ENCODE measurements at places on chromosomes 4 and X. TPM values are rescaled to one million over a fixed set of nuclear protein-coding genes. Genes with fewer than 3 reads are reported as not detected.

GRCh38 chrX:81392396-81392795 lies 190.5 kb downstream of the SH3BGRL start:
- DNase-seq, result no peak

DNA sequence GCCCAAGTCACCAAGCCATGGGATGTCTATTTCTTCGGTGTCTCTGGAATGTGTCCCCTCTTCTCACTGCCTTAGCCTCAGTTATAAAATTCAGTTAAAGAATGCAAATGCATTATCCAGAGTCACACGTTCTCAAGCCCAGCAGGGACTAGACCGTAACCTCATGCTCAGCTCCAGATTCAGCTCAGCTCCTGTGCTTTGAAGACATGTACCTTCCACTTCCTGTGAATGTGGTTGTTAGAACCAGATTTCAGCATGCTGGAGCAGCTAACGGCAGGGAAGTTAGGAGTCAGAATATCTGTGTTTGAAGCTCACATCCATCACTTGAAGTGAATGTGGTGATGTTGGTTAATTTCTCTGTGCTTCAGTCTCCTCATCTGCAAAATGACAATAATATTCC lies 26.7 kb downstream of the GEMIN8 start:
- no peak for DNase-seq

GRCh38 chr4:101961144-101961543 lies 170.6 kb downstream of the BANK1 start:
- no peak for DNase-seq

- no peak for DNase-seq
These were observed 59.7 kb downstream of the SH3BGRL start for GRCh38 chrX:81261576-81261975.

DNA sequence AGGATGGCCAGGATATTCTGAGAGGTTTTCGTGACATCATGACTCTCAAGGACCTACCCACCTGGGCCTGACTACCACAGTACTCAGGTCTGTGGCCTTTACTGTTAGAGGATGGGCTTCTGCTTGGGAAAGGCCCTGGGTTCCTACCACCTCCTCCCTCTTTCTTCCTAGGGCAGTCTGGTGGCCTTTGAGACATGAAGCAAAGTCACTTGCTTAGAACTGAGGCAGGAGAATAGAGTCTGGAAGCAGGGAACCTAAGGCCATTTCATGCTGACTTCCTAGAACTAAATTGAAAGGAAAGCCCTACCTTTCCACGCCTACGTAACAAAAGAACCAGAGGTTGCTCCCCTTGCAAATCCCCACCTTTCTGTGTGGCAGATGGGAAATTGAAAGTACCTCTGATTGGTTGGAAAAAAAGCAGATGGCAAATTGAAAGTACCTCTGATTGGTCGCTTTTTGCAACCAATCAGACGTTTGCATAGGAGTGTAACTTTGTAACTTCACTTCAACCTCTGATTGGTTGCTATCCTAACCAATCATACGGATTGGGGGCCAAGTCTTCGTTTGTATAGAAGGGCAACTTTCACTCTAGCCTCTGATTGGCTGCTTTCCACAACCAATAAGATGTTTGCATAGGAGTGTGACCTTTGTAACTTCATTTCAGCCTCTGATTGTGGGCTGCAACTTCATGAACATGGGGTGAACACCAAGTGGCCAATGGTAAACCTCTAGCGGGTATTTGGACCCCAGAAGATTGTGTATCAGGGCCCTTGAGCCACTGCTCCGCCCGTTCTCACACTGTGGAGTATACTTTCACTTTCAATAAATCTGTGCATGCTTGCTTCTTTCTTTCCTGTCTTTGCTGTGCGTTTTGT lies 9.9 kb upstream of the AKAP14 start:
- DNase-seq, result no peak

GRCh38 chrX:88284844-88285243 lies 462.2 kb upstream of the CPXCR1 start:
- no peak for DNase-seq

DNA sequence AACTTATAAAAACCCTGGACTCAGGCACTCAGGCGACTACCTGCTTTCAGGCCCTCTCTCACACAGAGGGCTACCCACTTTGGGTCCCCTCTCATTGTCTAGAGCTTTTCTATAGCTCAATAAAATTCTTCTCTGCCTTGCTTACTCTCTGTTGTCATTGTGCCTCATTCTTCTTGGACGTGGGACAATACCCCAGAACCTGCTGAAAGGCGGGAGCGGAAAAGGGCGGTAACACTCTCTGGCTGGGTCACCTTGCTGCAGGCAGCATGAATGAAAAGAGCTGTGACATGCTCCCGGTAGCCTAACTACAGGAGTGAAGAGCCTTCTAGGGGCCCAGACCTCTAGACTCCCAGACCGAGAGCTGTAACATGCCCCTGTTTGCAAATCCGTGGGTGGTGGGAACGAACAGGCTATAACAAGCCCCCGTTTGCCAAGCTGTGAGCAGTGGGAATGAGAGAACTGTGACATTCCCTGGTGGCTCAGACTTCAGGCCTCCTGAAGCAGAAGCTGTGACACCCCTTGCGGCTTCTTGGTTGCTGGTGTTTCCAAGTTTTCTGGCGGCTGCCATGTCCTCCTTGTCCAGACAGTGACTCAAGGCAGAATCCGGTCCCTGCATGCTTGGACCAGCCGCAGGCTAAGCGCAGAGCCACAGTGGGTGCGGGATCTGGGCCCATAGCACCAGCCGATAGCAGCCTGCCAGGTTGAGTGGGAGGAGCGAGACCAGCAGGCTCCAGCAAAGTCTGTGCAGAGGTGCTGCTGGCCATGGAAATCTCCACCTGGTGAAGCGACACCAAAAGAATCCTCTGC lies 684.6 kb downstream of the ARAP2 start:
- DNase-seq, result no peak

GRCh38 chrX:23292988-23293651 lies 41.5 kb upstream of the PTCHD1 start:
- no peak for DNase-seq

GRCh38 chr4:18366892-18367291 lies 345.3 kb upstream of the LCORL start:
- DNase-seq, result peak; percentile 15

DNA sequence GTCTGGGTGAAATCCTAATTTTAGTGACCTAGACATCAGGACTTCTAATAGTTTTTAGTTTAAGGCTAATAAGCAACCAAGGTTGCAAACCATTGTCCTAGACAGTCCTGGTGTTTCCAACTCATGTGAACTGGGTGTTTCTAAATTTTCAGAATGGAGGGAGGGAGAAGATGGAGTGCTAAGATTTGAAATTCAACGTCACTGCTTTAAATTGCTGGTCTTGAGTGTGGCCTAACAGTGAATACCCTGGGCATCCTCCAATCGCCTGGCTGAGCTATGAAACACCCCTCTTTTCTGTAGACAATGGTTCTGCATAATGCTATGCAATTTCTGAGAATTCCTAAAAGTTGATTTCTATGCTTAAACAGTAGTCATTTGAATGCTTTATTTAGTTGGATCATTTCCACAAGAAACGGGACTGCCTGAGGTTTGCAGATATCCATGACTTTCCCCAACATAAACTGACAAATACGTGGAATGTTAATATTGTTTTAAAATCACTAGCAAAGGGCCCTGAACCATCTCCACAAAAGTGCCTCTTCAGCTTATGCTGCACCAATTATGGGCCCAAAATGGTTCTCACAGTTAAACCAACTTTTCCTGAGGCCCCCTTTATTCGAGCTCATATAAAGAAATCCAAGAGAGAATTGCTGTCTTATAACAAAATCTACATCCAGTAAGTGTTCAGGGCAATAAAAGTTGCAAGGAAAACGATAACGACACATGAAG lies 1.1 kb downstream of the FBXL5 start:
- DNase-seq, result peak; percentile 19

DNA sequence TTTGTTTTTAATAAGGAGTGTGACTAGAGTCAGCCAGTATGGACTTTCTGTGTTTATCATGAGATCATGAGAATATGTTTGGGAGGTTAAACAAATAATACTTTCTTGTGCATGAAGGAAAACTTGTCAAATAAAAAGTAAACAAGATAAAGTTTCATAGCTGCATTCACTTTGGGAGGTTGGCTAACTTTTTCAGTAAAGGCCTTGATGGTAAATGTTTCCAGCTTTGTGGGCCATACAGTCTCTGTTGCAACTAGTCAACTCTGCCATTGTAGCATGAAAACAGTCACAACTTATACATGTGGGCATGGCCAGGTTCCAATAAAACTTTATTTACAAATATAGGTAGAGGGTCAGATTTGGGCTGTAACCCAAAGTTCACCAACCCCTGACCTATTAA lies 150.4 kb downstream of the MID1 start:
- no peak for DNase-seq

- DNase-seq, result no peak
These were observed 76.5 kb downstream of the PSAPL1 start for GRCh38 chr4:7358100-7358735.

DNA sequence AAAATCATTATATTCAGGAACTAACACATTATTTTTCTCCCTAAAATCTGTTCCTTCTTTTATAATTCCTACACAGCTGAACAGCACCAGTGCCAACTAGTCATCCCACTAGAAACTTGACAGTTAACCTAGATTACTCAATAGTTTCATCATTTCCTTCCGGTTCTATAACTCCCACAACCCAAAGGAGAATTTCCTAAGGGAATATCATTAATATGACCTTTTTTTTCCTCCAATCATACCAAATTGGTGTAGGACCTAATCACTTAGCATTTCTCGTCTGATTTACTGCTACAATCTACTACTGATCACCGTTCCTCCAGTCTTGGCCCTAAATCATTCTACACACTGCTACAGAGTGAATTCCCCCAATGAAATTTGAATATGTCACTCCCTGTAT lies 45.9 kb downstream of the WDFY3 start:
- DNase-seq, result no peak

DNA sequence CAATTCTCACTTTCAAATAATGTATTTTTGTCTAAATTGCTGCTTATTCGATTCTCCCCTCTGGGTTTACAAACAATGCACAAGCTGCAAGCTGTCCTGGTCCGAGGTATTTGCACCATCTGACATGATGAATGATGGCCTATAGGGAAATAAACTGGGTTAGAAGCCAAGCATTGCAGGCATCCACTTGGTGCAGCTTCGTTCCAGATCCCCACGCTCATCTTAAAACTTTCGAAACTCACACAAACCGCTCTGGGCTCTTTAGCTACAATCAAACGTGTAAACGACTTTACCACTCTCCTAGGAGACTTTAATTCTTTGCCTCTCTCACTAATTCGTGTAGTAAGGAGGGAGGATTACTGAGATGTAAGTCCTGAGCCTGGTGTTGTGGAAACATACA lies 19.0 kb downstream of the PHKA2 start:
- DNase-seq, result no peak

DNA sequence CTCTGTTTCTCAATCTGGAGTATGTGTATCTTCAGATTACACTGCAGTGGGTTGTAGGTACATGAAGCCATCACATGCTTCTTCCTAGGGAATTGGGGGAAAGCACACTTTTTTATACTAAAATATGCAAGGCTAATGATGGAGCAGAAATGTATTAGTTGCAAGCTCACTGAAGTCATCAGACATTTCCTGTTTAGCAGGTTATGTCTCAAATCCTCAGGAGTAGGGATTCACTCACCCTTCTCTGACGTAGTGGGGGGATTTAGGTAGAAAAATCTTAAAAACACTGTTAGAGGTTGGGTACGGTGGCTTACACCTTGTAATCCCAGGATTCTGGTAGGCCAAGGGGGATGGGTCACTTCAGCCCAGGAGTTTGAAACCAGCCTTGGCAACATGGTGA lies 128.4 kb upstream of the GPC4 start:
- no peak for DNase-seq

GRCh38 chr4:67926485-67926884 lies 36.8 kb downstream of the TMPRSS11A start:
- no peak for DNase-seq

GRCh38 chrX:122434942-122435341 lies 749.1 kb upstream of the GRIA3 start:
- no peak for DNase-seq

GRCh38 chr4:180333162-180333561 lies 1910.0 kb upstream of the TENM3 start:
- no peak for DNase-seq

GRCh38 chr4:15605537-15605936 lies 49.6 kb downstream of the FBXL5 start:
- DNase-seq, result no peak

DNA sequence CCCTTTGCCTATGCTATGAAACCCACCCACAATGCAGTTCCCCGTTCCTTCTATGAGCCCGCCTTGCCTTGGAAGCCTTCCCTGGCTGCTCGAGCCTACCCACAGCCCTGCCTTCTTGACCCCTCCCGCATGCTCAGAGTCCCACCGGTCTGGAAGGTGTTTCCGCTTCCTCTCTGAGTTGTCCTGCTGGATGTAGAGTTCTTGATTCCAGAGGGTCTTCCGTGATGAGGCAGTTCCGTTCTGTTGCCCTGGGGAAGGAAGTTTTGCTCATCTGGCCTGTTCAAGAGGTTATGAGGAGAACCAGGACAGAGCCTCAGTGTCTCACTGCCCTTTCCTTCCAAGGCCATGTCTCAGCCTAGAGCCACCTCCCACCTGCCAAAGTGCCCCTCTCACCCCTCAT lies 7.5 kb downstream of the GPKOW start:
- DNase-seq, result no peak

DNA sequence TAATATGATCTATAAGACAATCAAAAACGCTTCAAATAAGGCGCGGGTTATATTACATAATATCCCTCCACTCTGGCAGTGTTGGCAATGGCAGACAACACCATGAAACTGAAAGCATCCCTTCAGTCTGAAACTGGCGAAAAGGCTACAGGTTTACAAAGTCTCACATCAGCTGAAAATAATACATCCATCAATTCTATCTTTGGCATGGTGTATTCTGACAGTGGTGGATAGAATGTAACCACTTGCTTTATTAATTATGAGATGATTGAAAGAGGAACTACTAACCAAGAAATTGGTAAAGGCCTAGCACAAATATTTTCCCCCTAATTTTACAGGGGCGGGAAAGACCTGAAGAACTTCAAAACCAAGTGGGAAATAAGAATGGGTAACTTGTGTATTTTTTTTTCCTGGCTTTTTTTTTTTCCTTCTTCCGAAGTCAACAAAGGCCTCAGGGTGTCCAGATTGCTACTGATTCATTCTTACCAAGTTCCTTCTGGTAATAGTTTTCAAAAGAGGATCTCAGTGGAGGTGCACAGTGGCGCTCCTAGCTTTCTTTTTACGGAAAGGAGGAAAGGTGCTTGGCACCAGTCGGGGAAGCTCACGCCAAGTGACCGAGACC lies 728 bp downstream of the UBA6 start:
- no peak for DNase-seq

GRCh38 chrX:133905305-133905704 lies 80.1 kb downstream of the GPC3 start:
- no peak for DNase-seq

- DNase-seq, result peak; percentile 46
These were observed 346.6 kb downstream of the CENPC start for GRCh38 chr4:67198727-67199126.

- DNase-seq, result no peak
These were observed 77.6 kb downstream of the COX18 start for GRCh38 chr4:72991873-72992272.

- no peak for DNase-seq
These were observed 9.1 kb upstream of the XAGE2 start for GRCh38 chrX:52359614-52360232.

GRCh38 chrX:25017667-25018247 lies 2.0 kb upstream of the ARX start:
- DNase-seq, result no peak

FAM120C gene
- polyA plus RNA-seq, result 8.7 TPM

GABRG1 gene
- polyA plus RNA-seq, result 0.06 TPM

GPM6B gene
- 19.2 TPM for polyA plus RNA-seq

CDK16 gene
- 132 TPM for polyA plus RNA-seq

SSR4 gene
- polyA plus RNA-seq, result 156 TPM

F9 gene
- polyA plus RNA-seq, result not detected

XKRX gene
- polyA plus RNA-seq, result 0.61 TPM

OPN1MW gene
- polyA plus RNA-seq, result not detected

Data from renal pelvis (tissue), 12 donors.